ENCODE measurements at places on chromosomes 2 and 18.

DNA sequence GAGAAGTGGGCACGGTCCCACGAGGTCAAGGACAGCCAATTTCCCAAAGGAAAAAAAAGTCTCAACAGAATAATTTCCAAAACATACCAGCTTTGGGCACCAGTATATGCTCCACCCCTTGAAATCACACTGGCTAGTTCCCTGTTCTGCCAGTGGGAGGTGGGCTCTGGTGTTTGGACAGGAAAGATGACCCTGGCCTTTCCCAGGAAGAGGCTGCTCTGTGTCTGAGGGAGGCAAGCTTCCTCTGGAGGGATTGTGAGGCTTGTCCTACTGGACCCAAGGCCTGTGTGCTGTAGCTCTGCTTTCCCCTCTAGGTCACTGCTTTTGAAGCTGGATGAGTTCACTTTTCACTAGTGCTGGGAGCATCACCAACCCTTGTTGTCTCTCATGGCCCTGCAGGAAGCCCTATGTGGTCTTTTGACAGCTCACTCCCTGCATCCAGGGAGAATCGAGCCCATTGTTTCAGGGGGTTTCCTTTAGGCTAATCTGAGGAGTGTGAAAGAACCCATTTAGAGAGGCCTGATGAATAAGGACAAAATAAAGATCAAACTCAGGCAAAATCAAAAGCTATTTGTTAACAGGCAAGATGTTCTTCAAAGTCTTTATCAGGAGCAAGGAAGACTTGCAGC lies 36.3 kb downstream of the CXCR4 start:
- DNase-seq, result no peak

GRCh38 chr2:30514848-30515435 lies 67.9 kb downstream of the LCLAT1 start:
- DNase-seq, result no peak

DNA sequence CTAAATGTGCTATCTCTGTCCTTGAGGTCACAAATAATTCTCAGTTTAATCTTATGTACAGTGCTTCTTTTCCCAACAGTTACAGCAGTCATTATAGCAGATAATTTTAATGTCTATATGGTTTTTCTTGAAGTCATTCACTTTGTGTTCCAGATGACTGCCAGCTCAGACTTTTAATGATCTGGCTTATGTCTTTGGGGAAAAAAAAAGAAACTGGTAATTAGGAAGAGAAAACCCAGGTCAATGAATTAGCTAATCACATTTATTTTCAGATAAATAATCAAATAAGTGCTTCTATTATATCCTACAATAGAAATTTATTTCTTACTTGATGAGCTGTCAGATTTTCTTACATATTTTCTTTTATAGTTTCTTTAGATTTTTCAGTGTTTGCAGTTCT lies 96.0 kb downstream of the COMMD1 start:
- DNase-seq, result no peak

- DNase-seq, result no peak
Measured at GRCh38 chr18:76134628-76135027, 360.4 kb downstream of the ZNF516 start.

DNA sequence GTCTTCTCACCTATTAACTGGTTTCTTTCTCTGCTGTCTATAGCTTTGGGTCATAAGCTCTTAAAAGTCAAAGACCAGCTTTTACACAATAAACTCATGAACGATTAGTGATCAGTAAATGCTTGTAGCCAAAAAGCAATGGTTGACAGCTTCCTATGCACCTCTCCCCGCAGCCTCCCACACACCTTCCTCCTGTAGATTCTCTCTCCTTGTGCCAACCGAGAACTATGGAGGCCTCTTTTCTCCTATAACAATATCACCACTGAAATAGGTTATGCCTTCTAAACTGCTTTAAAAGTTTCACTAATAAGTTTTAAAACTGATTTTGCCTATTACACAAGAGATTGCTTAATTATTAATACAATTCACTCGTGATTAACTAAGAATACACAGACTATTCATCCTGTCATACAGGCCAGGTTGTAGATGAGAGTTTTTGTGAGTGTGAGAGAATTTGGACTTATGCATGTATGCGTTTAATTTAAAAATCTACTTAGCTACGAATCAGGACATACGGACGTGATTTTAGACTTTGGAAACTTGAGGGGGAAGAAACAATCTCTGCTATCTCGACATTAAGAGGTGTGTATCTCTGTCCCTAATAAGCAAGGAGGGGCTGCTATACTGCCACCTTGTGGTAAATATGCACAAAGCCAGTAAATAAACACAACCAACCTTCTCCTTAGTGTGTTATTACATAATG lies 229.1 kb upstream of the RBBP8 start:
- DNase-seq, result no peak

GRCh38 chr2:28528206-28528605 lies 32.3 kb downstream of the PLB1 start:
- DNase-seq, result no peak

GRCh38 chr2:62803961-62804360 lies 98.4 kb downstream of the EHBP1 start:
- DNase-seq, result no peak

DNA sequence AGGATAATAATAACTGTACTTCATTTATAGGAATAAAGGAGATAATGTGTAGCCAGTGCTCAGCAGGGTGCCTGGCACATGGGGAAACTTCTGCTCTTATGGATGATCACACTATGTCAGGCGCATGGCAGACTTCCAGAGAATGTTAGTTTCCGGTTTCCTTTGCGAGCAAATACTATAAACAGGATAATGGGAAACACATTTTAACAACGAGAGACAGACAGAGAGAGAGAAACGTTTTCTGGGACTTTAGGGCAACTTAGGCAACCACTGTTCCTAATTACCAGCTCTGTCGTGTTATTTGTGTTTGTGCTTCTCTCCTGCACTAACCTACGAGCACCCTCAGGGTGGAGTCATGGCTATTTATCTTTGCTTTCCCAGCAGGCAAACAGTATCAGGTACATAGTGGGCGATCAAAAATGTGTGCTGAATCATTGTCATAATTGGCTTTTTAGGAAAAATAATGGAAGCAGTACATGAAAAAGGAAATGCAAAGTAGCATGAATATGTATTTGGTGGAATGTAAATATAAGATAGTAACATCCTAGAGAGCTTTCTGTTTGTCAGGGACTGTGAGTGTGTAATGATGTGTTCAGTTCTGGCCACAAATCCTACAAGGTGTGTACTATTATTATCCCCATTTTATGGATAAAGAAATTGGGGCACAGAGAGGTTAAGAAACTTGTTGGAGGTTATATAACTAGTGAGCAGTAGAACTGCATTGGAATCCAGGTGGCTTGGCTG lies 36.8 kb upstream of the IGFBP2 start:
- DNase-seq, result no peak

- DNase-seq, result no peak
Measured at GRCh38 chr2:127531221-127531648, 4.2 kb upstream of the MYO7B start.

GRCh38 chr2:119565481-119565880 lies 21.2 kb downstream of the CFAP221 start:
- no peak for DNase-seq

- DNase-seq, result no peak
Measured at GRCh38 chr2:205556357-205556756, 125.9 kb upstream of the NRP2 start.

DNA sequence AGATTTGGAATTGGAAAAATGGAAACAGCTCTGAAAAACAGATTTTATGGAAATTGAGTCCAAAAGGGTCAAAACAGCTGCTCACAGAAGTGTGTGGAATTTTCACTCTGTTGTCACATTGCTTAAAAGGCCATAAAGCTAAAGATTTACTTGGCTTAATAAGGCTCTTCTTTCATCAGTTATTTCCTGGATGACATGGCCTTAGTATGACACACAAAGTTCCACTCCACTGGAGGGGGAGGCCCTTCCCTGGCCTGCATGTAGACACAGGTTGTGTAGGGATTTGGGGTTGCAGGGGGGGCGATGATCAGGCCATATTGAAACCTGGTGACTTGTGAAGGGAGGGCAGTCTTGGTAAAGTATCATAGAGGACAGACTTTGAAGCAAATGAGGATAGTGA lies 34.0 kb downstream of the TMEM185B start:
- no peak for DNase-seq

- no peak for DNase-seq
Measured at GRCh38 chr2:39618736-39619135, 47.0 kb upstream of the TMEM178A start.

- no peak for DNase-seq
Measured at GRCh38 chr2:43074052-43074451, 152.4 kb downstream of the ZFP36L2 start.

DNA sequence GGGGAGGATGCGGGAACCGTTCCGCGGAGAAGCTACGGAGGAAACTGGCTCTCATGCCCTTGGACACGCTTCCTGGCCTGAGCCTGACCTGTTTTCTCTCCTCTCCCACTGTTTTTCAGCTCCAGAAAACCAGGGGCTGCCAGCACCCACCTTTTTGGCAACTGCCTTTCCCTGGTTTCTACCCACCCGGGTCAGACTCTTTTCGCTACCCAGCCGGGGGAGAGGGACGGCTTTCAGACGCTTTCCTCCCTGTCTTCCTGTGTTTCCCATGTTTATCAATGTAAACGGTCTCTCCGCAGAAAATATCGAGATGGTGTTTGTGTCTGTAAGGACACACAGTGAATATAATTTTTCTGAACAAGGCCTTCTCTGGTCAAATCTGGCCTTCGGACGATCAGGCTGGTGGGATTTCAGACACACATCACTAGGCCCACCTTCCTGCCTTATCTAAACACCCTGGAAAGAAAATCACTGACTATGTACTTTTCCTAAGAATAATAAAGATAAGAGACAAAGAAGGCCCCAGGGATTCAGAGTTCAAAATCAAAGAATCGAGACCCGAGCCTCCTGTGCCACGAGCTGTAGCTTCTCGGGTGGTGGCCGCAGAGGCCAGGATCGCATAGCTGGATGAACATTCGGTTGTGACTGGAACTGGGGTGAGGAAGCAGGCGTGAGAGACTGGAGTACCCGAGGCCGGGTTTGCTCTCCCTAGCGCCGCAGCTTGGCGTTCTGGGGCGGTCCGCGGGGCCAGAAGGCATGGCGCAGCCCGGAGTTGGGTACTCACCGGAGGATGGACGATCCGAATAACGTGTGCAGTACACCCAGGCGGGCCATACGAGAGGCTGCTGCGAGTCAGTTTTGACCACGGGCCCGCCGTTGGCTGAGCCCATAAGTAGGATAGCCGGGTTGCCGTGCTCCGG lies 1.7 kb downstream of the EN1 start:
- no peak for DNase-seq

- DNase-seq, result no peak
Measured at GRCh38 chr2:150878356-150878755, 383.3 kb downstream of the RBM43 start.

- no peak for DNase-seq
Measured at GRCh38 chr18:34697233-34697632, 12.9 kb upstream of the DTNA start.

DNA sequence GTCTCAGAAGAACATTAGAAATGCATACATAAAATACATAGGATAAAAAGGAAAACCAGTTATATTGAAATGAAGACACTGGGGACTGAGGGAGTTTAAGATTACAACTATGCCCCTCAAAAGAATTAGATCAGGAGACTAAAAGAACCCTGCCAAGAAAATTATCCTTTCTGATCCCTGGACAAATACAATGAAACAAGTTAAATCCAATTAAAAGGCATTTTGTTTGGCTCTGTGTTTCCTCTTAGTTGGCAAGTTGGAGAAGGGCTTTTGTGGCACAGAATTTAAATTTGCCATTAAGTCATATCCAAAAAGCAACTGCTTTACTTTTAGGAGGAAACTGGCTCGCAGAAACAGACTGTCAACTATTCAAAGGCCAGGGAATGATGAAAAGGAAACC lies 99.1 kb upstream of the CD302 start:
- DNase-seq, result no peak

DNA sequence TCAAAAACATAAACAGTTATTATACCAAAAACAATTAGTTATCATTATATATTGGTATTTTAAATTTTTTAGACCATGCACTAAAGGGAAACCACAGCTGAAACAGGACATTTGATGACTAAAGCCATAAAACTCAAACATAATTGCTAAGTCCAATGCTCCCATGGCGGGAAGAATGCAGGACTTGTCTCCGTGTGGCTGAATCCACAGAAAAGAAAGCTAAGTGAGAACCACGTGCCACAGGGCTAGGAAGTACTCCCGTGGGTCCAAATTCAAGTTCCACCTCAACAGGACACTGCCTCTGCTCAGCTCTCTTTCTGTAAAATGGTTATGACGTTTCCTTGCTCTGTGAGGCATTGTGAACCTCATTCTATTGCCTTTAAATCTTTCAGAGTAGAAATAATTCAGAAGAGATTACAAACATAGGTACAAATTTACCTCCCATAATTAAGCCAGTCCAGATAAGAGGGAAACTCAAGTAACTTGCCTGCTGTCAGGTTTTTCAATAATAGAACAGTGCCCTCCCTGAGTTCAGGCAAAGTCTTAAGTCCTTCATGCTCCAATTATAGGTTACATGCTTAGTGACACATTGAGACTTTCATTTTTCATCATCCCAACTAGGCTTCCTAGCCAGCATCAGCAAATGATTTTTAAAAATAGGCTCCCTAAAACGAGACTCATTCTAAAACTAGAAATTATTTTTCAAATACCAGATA lies 36.7 kb downstream of the FTCDNL1 start:
- DNase-seq, result no peak

GRCh38 chr2:201191132-201191875 lies 8.4 kb downstream of the CASP10 start:
- DNase-seq, result peak; percentile 30

DNA sequence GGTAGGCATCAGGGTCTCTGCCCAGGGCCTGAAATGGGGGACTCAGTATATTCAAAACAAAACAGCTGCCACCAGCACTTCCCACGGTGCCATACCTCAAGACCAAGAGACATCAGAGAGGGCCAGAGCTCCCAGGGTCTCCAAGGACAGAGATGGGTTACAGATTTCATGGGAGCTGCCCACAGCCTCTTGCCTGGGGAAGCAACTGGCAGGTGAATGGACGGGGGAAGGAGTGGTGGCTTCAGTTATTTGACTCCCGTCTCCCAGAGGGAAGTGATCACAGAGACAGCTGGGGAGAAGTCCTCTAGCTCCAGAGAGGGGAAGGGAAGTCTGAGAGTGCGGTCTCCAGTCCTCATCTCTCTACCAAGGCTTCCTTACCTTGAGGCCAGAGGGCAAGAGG lies 15.8 kb upstream of the SFXN5 start:
- no peak for DNase-seq

DNA sequence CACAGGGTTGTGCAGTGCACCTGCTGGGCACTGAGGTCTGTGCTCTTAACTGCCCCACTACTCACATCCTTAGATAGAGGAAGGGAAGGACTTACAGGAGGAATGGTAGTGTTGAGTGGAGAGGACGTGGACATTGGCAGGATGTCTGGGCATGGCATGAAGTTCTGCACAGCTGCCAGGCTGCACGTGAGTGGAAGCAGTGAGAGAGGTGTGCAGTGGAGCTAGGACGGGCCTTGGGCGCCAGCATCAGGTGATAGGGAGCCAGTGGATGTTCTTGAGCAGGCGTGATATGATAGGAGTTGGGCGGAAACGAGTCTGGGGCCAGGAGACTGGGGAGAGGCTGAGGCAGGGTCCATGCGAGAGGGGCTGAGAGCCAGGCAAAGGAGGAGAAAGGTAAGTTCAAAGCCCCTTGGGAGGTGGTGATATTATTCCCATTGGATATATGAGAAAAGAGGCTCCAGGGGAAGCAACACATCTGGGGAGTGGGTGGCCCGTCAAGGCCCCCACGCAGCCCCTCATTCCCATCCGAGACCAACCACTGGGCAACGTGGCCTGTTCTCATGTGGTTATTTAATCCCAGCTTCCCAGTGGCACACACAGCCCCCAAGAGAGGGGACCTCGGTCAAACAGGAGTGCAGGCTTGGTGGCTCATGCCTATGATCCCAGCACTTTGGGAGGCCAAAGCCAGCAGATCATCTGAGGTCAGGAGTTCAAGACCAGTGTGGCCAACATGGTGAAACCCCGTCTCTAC lies 45.7 kb upstream of the SNED1 start:
- DNase-seq, result no peak

GRCh38 chr2:148861367-148861766 lies 13.7 kb upstream of the KIF5C start:
- DNase-seq, result no peak
